ENCODE measurements at places on chromosomes 2 and 18.

DNA sequence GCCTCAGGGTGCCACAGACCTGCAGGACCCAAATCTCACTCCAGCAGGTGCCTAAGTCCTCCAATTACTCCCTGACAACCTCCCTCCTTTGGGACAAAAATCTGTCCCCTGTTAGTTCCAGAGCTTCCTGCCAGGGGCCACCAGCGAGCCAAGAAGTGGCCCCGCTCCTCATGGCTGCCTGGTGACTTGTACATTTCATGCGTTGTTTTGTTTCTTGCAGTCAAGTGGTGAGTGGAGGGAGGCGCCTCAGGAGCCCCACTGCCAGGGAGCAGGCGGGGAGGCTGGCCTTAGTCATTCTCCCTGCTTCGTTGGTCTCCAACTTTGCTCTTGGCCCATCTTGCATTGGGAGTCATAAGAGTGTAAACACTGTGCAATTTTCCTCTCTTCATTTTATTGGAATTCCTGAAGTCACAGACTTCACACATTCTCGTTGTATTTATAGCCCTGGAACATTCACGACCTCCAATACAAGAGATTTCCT, 81.3 kb downstream of the KCNF1 start:
- no peak for DNase-seq

- DNase-seq: no peak
Observed at GRCh38 chr18:77076111-77076510, 56.5 kb downstream of the MBP start.

DNA sequence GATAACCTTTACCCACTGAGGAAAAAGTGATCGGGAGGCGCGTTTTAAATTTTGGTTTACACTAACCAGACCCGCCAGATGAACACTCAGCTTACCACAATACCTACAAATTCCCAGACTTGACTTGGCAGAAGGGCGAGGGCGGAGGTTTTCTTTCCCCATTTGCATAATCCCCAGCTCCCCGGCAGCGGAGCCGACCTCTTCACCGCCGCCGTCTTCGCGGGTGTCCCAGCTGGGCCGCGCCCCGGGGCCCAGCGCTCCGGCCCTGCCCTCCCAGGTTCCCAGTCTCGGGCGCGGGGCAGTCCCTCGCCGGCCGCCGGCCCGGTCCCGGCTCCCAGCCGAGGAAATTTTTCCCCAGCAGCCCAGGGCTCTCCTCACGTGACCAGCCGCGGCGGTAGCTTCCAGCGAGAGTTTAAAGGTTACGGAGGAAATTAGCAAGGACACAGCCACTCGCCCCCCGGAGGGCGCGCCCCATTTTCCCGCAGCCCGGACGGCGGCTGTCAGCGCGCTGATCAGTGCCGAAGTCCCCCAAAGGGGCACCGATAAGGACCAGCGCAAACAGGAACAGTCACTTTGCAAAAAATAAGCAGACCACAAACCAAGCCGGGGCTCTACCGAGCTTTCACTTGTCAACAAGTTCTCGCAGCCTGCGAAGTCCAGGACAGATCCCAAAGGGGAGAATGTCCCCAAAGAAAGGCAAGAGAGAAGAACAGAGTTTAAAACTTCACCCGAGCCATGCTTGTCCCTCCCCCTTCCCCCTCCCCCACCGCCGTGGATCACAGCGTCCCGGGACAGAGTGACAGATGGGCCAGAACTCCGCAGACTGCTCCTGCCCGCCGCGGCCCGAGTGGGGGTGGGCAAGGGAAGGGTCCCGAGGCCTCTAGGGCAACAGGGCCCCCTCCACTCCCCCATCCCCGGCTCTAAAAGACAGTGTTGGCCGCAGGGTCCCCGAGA, 1.3 kb upstream of the PRKCE start:
- peak; percentile 49 for DNase-seq

DNA sequence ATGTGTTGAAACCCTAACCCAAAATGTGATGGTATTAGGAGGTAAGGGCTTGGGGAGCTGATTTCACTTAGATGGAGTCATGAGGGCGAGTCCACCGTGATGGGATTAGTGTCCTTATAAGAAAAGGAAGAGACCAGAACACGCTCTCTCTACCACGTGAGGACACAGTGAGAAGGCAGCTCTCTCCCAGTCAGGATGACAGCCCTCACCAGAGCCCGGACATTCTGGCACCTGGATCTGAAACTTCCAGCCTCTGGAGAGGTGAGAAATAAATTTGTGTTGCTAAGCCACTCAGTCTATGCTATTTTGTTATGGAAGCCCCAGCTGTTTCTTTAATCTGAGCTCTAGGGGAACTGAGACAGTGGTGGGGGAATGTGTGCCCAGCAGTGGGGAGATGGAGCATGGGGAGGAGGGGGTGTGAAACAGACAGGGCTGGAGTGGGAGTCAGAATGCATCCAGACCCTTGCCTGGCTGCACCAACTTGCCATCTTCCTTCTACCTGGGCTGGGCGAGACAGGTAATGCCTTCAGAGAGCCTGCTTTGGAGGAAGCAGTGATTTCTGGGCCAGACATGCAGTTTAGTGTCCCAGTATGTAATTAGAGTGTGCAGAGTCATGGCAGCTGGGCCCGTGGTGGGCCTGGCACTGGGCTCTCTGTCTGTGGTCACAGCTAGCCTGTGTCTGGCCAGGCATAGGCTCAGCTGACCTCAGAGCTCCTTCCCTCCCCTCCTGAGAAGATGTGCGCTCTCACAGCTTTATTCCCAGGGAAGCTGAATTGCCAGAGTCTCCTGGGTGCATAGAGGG, 38.1 kb downstream of the RHOB start:
- no peak for DNase-seq

- no peak for DNase-seq
Observed at GRCh38 chr2:174759381-174760065, 4.7 kb downstream of the CHRNA1 start.

DNA sequence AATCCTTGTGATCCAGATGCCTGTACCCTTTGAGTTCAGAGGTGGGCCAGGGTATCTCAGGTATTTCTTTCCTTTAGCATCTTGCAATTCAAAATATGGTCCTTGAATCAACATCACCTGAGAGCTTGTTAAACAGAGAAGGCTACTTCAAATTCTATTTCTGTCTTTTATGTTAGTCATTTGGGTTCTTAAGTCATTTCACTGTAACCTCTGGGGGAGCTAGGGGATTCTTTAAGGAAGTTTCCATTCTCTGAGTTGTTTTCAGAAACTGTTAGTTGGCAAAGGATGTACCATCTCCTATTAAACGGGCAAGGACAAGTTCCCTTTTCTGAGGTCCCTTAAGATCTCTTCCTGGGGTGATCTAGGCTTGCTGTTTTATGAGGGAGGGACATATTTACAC, 16.6 kb downstream of the CFLAR start:
- no peak for DNase-seq

- DNase-seq: no peak
Observed at GRCh38 chr18:24817587-24818371, 357.3 kb downstream of the HRH4 start.

- no peak for DNase-seq
Observed at GRCh38 chr2:180075870-180076269, 68.8 kb upstream of the CWC22 start.

- no peak for DNase-seq
Observed at GRCh38 chr18:59220784-59221765, 1.1 kb downstream of the GRP start.

- no peak for DNase-seq
Observed at GRCh38 chr18:24212939-24213338, 74.1 kb downstream of the CABYR start.

DNA sequence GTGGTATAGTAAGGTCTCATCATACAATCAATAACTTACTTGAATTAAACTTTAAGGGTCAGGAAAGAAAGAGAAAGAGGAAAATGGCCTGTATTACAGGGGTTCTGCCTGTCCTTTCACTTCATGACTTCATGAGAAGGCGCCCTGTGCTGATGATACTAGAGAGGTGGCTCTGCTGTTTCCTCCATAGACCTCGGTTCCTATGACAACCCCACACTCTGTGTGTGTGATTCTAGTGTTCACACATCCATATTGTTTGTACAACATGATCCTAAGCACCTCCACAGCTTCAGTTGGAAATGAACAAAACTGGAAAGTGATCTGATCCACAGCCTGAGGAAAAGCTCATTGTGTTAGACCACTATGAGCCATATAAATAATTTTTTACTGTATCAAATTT, 7.0 kb upstream of the REEP1 start:
- DNase-seq: no peak

GRCh38 chr2:55112229-55113031, 62.2 kb upstream of the RTN4 start:
- DNase-seq: no peak

DNA sequence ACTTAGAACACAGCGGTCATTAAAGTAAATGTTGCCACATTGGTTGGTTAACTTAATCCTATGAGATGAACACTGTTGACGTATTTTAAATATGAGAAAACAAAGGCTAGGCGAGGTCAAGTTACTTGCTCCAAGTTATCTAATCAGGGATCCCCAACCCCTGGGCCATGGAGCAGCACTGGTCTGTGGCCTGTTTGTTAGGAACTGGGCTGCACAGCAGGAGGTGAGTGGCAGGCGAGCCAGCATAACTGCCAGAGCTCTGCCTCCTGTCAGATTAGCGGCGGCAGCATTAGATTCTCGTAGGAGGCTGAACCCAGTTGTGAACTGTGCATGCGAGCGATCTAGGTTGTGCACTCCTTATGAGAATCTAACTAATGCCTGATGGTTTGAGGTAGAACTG, 878.9 kb downstream of the CPS1 start:
- DNase-seq: no peak

Data from effector CD8-positive, alpha-beta T cell (primary cell).